ENCODE measurements at places on chromosomes 5 and 9.
A peak's percentile ranks its signal among the peaks of the same experiment; 100 is the strongest.

DNA sequence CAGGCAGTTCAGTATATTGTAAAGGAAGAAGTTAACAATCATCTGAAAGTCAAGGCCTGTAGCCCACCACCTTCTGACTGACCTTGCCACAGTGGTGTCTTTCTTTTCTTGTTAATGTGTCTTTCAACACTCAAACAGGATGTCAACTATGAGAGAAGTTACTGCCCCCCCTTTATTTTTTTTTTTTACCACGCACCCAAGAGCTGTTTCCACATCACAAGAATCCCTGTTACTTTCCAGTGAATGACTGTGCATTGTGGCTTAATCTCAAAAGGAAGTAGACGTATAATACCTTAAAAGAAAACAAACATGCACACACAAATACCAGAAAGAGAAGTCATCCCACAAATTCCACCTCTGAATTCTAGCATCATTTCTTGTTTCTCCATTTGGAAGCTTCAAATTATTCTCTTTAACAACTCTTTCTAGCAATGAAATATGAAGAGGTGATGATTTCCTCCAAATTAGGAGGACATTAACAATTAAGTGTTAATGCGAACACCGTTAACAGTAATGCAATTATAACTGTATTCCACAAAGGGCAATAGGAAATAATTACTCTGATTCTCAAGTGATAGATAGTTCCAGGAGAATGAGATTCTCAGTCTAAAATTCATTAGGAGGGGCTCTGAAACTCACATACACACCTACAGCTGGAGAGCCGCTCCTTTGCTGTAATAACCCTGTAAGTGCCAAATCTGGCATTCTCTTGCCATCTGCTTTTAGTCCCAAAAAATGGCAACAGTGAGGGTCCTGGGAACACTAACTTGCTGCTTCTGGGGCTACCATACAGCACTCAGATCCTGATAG, 201.0 kb downstream of the EFNA5 start:
- DNase-seq = no peak

DNA sequence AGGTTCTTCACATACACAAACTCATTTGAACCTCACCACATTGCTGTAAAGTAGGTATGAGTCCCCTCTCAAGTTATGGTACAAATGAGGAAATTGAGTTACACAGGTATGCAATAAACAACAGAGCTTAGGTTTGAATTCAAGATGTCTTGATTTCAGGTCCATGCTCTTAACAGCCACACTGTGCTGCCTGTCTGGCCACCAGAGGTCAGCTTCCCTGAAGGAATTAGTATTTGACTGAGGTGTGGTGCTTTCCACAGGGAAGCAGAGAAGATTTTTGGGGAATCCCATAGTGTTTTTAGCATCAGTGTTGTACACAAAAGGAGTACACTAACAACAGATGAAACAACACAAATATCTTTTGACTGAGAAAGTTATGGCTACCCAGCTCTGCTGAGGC, 94.4 kb upstream of the ITGA1 start:
- peak; percentile 6 for DNase-seq

DNA sequence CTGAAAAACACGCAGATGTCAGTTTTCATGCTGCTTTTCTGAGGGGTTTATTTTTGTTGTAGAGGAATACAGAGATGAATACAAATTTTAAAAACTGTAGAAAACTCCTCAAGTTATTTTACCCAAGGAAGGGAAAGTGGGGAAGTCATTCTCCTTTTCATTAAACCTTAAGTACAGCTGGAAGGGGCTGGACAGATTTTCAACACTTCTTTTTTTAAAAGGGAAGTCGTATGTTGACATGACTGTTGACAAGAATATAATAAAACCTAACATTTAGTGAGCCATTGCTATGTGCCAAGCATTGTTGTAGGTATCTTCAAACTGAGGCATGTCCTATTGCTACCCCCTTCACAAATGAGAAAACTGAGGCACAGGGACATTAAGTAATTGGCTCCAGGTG, 235.7 kb upstream of the ELL2 start:
- DNase-seq = no peak

DNA sequence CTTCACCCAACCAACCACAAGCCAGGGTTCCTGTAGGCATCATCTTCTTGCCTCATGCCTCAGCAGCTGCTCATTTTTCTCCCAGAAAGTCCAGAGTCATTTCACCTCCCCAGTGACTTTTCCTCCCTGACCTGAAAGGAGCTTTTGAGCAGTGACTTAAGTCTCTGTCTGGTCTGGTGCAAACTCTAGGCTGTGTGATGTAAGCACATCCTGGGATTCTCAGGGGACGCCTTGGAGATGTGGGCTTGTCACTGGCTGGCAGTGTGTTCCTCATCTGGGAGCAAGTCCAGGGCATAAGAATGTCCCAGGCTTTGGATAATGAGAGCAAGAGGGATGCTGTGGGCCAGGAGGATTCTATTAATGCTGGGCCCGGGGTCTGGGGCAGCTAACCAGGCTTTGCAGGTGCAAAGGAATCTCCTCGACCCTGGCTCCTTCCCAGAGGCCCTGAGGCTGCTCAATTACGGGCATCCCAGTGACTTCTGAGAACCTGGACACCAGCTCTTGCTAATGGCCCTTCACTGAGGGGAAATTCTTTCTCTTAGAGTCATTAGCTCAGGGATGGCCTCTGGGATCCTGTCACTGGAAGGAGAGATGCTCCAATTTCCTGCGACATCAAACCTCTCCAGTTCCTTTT, 211.0 kb upstream of the PANK3 start:
- DNase-seq = no peak

DNA sequence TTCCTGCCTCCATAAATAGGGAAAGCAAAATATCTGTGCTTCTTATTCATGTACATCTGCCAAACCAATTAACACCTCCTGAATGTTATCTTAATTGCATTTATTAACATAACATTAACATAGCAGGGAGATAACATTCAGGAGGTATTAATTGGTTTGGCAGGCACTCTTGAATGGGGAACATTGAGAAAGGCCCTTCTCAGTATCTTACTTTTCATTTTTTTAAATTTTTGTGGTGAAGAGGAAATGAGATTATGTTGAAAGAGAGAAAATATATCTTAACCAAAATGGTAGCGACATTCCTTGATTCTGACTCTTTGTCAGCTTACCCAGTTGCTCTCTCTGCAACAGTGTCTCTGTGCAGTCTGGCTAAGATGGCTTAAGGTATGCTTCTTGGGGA, 100.4 kb upstream of the TLE1 start:
- no peak for DNase-seq

DNA sequence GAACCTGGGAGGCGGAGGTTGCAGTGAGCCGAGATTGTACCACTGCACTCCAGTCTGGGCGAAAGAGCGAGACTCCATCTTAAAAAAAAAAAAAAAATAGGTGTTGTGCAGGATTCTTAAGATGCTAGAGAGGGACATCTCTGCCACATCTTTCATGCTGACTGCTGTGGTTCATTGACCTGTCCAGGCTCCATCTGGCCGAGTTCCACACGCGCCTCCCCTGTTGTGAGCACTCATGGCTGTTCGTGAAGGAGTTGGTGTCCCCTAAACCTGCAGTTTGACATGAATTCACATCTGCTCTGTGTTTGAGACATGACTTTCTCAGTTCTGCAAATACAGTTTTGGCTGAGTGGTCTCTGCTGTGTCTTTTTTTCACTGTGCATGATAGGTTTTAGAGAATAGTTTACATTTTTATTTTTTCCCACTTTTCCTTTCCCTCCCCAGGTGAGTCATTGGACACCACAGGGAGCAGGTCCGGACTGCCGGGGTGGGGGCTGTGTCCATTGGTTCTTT, 5.3 kb downstream of the NXNL2 start:
- DNase-seq = no peak

GRCh38 chr5:81019748-81020147, 59.6 kb downstream of the RASGRF2 start:
- DNase-seq = no peak

DNA sequence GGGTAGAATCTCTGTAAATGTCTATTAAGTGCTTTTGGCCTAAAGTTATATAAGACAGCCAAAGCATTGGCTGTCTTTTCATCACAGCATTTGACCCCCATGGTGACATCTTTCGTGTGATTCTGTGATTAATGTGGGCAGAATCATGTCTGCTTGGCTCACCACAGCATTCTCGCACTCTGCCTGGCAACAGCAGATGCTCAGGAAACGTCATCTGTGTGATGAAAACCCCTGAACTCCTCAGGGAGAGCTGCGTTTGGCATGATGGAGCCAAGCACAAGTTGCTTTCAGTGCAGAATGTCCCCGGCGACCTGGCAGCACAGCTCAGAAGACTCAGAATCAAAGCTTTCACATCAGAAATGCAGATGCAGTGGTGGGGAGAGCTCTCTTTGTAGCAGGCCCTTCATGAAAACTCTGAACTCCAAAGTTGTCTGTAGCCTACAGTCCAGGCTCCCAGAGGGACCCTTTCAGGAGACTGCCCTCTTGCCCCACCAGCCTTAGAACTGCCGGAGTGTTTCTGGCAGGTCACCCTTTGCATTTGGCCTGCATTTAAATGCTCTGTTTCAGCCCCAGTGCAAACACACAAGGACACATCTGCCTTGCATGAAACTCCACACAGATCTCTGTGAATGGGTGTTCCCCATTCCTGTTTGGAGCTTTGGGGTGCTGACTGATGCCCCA, 155.6 kb upstream of the PANK3 start:
- no peak for DNase-seq

DNA sequence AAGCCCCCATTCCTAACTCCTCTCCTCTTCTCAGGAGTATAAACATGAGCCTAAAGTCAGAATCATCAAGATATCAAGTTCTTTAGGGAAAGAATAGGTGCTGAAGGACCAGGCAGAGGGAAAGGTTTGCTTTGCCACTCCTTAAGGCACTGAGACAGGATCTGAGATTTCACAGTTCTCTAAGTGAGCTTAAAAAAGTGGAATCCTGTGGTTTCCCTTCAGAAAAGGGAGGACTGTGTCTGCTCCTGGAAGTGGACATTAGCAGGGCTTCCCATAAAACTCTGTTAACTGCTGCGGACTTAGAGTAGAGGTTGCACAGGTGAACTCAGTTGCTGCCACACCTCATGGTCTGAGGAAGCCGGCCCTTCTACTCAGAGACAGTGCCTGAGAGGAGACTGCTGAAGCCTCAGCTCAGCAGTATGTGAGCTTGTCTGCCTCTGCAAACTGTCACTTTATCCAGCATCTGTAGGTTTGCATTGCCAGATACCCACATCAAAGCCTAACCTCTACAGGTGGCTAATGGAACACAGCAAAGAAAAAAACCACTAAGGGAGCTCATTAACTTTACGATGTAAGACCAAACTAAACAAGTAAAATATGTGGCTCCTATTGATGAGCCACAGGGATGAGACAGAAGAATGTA, 42.9 kb downstream of the RIC1 start:
- peak; percentile 63 for DNase-seq

- DNase-seq = no peak
Observed at GRCh38 chr9:93711002-93711401, 134.6 kb downstream of the PHF2 start.

- no peak for DNase-seq
Observed at GRCh38 chr5:62477801-62478200, 65.2 kb downstream of the IPO11 start.

GRCh38 chr5:83921666-83922193, 201.1 kb upstream of the HAPLN1 start:
- DNase-seq = no peak

GRCh38 chr9:99105152-99106043, 485 bp downstream of the TGFBR1 start:
- peak; percentile 68 for DNase-seq

DNA sequence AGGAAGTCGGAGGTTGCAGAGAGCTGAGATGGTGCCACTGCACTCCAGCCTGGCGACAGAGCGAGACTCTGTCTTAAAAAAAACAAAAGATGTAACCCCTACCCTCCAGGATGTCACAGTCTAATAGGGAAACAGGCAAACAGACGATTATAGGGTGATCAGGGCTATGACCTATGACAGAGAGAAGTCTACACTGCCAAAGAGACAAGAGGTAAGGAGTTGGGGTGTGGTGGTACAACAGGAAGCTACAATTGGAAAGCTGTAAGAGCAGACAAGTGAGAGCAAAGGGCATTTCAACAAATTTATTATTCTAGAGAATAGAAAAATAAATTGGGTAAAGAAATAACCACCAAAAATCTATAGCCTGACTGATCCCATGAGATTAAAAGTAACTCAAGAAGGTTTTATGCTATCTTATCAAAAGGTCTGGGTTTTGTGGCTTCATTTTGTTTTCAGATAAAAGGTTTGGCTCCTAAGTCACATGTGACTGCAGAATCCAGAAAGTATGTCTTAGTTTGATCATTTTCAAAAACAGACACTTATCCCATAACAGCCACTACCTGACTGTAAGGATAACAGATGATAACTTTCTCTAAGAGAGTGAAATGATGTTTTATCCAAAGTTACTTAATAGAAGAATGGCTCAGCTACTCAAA, 7.3 kb downstream of the CDC26 start:
- no peak for DNase-seq

- DNase-seq = no peak
Observed at GRCh38 chr9:132459661-132460060, 49.6 kb downstream of the CFAP77 start.

DNA sequence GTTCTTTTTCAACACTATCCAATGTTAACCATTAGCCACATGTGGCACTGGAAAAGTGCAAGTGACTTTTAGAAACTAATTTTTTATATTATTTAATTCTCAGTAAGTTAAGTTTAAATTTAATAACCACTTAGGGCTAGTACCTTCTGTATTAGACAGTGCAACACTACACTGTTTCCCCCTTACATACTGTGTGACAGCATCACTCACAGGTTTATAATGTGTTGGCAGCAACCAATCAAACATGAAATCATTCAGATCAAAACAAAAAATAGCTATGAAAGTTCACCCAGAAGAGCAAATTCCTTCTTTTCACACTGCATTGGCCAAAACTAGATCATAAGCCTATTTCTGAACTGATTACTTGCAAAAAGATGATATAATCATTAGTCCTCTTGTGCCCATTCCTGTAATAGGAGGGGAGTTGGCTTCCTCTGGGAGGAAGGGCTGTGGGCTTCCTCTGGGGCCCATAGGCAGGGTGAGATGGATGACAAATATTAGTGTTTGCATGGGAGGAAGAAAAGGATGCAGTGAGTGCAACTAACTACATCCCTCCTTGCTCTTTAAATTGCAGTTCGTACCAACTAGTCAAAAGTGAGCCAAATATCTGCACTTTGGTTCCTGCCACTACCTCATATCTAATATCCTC, 708.1 kb upstream of the RGMB start:
- no peak for DNase-seq
